ENCODE measurements at places on chromosomes 3 and 15.

GRCh38 chr3:34066328-34066727 is 267.9 kb downstream of the PDCD6IP start:
- DNase-seq, result no peak

DNA sequence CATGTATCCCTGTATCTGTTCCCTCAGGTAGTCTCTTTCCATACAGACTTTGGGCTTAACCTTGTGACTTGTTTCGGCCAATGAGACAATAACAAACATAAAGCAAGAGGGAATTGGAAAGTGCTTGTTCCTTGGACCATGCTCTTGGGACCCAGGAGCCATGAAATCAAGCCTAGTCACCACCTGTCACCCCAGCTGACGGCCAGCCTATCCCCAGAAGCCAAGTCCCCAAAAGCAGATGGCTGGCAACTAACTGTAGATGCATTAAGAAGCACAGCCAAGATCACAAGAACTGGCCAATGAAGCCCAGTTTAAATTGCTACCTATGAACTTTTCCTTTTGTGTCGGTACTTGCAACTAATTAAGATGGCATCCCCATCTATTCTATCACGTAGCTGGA is 822.0 kb downstream of the CADM2 start:
- no peak for DNase-seq

DNA sequence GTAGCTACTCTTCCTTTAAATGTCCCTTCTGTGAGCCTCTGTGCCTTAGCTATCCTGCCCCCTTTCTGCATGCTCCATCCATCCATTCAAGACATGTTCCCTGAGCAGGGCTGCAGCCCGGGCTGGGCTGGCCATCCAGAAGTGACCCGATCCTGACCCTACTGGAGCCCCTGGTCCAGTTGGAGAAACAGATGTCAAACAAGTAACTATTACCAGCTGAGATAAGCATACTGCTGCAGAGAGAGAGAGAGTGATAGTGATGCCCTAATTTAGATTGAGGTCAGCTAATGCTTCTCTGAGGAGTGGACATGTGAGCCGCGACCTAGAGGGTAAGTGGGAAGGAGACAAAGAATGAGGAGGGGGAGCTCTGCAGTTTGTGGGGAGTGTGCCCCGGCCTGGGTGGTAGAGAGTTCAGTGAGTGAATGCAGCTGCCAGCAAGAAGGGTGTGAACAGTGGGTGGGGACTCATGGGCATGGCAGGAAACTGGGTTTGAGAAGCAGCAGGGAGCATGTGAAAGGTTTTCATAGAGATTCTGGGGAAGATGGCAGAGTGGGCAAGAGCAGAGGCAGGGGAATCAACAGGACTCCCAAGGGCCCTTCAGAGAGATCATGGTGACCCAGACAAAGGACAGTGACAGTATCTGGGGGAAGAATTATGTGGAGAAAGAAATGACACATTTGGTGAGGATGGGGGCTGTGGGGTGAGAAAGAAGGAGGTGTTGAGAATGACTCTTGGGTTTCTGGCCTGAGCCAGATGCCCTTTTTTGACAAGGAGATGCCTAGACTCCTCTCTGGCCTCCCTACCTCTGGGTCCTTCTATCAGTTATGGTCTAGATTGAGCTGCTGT is 44.9 kb downstream of the CHCHD6 start:
- DNase-seq, result no peak

GRCh38 chr3:155412904-155413303 is 119.4 kb upstream of the STRIT1 start:
- DNase-seq, result no peak

GRCh38 chr3:30630238-30631030 is 24.0 kb downstream of the TGFBR2 start:
- DNase-seq, result no peak

DNA sequence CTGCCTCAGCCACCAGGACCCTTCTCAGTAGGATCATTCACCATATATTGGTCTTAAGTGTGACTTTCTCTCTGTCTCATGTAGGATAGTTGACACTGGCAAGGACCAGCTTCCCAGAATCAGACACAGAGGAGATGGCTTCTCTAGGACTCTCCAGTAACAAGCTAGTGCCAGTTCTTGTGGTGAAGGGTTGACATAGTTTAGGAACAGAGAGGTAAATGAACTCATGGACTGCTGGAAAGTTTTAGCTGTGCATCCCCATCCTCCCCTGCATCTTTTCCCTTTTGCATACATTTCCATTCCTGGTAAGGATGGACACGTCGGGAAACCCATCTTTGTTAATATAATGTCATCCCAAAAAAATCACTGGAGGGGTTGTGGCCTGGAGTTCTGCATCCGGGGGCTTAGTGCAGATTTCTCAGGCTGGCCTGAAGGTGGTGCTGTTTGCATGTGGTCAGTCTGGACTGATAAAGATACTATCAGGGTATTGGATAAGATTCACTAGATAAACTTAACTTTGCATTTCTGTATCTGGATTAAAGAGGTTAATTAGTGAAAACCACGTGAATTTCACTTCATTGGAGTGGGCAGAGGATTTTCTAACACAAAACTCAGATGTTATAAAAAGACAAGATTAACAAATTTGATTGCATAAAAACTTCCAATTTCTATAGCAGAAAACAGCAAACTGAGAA is 110.8 kb downstream of the TBC1D2B start:
- DNase-seq, result peak; percentile 55

DNA sequence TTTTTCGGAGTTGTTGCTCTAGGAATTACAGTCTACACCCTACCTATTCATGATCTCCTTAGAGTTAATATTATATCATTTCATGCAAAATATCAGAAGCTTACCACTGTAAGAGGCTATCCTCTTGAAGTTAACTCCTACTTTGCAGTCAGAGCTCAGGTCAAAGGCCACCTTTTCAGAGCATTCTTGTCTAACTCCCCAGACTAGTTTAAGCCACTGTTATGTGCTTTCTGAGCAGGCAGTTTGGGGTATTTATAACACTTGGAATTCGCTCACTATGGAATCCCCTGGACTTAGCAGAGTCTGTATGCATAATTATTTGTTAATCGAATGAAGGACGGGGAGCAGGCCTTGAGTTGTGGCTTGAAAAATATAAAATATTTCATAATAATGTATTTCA is 21.7 kb downstream of the MED12L start:
- no peak for DNase-seq

DNA sequence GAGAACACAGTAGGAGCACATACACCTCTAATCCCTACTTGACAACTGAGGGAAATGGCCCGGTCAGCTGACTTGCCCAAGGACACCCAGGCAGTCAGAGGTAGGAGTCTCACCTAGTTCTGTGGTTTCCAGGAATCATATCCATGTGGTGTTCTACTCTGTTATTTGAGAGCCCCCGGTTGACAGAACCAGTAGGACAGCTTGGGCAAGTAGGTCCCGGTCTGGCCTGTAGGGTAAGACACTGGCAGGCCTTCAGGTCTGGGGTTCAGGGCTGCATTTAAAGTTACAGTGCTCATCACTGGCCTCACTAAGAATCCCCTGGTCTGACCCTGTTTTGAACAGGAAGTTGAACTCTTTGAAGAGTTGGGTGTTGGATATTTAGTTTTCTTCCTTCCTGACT is 476.1 kb downstream of the SHQ1 start:
- no peak for DNase-seq
